ENCODE measurements at places on chromosomes 2 and 18. TPM values are rescaled to one million over a fixed set of nuclear protein-coding genes. Genes with fewer than 3 reads are reported as not detected.
A peak's percentile ranks its signal among the peaks of the same experiment; 100 is the strongest.

Gene RND3
- total RNA-seq: 41.6 TPM

Gene HTR2B
- 0.40 TPM for total RNA-seq

Gene DSG3
- total RNA-seq: not detected

Gene TMEM37
- 18.7 TPM for total RNA-seq

Gene MBOAT2
- 78.9 TPM for total RNA-seq

Gene UGT1A5
- 3.2 TPM for total RNA-seq

Gene TFCP2L1
- 167 TPM for total RNA-seq

Gene LANCL1
- 24.5 TPM for total RNA-seq

Gene ALPG
- total RNA-seq: not detected

Gene ALPP
- total RNA-seq: not detected

Gene GAL3ST2
- total RNA-seq: 50.8 TPM

Gene ANKRD29
- total RNA-seq: 0.75 TPM

Gene DGUOK
- 27.3 TPM for total RNA-seq

Gene AQP12B
- 1.5 TPM for total RNA-seq

Gene PSD4
- 93.5 TPM for total RNA-seq

- DNase-seq: no peak
These were observed 300.7 kb upstream of the UBE2E3 start for GRCh38 chr2:180679693-180680092.

- DNase-seq: peak; percentile 70
These were observed 86.1 kb downstream of the ACVR1 start for GRCh38 chr2:157789933-157790511.

- DNase-seq: no peak
These were observed 517.8 kb upstream of the DSEL start for GRCh38 chr18:68034296-68034695.

DNA sequence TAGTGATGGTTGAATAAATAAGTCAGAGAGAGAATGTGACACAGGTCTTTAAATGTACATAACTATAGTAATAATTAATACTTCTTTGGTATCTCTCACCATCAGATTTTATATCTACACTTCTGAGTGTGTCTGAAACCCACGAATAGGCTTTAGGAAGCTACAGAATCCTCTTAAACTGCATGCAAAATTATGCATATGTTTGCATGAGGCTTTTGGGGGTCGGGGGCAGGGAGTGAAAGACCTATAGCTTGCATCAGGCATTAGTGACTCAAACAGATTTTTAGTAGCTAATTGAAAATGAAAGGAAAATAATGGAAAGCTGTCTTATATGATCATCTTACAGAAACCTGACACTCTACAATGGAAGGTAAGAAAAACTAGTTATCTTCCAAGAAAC is 14.9 kb downstream of the LRPPRC start:
- DNase-seq: no peak

DNA sequence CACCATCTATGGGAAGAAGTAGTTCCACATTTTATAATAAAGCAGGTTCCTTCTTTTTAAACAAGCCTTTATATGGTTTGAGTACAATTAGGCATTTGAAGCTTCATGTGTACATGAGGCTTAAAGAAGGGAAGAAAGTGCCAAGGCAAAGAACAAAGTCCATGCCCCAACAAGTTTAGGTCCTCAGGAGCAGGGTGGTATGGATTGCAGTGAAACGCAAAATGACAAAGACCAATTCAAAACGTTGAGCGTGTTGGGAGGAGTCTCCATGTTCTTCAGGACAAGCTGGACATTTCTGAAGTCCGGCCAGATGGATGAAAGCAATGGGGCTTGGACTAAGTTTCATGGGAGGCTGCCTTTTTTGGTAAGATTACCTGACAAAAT is 78.8 kb upstream of the FZD5 start:
- DNase-seq: no peak

DNA sequence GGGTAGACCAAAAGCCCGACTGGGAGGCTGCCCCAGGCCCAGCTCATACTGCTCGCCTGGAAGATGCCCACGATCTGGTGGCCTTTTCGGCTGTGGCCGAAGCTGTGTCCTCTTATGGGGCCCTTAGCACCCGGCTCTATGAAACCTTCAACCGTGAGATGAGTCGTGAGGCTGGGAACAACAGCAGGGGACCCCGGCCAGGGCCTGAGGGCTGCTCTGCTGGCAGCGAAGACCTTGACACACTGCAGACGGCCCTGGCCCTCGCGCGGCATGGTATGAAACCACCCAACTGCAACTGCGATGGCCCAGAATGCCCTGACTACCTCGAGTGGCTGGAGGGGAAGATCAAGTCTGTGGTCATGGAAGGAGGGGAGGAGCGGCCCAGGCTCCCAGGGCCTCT is 61.7 kb downstream of the TET3 start:
- no peak for DNase-seq

DNA sequence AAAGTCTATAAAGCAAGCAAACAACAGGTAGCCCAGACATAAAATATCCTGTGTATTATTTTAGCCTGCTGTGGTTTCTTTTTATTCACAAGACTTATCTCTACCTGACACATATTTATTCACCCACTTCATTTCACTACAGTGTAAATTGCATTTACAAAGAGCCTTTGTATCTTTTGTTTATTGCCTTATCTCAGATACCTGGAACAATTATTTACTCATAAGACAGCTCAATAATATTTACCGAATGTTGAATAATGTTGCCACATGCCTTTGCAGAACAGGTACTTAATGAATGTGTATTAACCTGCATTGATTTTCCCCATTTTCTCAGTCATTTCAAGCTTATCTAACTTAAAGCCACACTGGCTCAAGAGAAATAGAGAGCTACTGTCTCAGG is 603.6 kb downstream of the FBXO15 start:
- no peak for DNase-seq

- no peak for DNase-seq
These were observed 1.6 kb upstream of the VAMP8 start for GRCh38 chr2:85575739-85576138.

GRCh38 chr2:105294844-105295481 is 34.6 kb downstream of the TGFBRAP1 start:
- no peak for DNase-seq

GRCh38 chr2:181841079-181841478 is 50.5 kb upstream of the ITPRID2 start:
- DNase-seq: no peak

GRCh38 chr2:169716938-169717690 is 16.5 kb upstream of the KLHL23 start:
- peak; percentile 74 for DNase-seq

- no peak for DNase-seq
These were observed 78.8 kb downstream of the EHBP1 start for GRCh38 chr2:62784341-62784740.

GRCh38 chr2:101675512-101675911 is 22.0 kb upstream of the MAP4K4 start:
- DNase-seq: no peak

DNA sequence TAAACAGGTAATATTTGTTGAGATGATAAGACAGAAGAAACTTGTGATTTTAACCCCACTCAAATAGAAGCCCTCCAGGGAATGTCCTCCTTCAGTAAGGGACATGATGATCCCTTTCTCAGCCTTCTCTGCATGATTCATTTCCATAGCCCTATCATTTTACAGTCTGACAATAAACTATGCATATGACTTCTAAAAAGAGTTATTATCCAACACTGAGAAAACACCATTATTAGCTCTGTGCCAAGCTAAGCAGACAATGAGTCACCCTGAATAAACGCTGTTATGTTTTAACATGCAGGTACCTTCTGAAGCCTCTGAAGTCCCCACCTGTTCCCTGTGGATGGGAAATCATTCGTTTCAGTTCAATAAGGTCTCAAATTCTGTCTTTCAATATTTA is 54.7 kb downstream of the DTNB start:
- DNase-seq: no peak

- DNase-seq: no peak
These were observed 314.1 kb upstream of the TRIB2 start for GRCh38 chr2:12402440-12403139.

DNA sequence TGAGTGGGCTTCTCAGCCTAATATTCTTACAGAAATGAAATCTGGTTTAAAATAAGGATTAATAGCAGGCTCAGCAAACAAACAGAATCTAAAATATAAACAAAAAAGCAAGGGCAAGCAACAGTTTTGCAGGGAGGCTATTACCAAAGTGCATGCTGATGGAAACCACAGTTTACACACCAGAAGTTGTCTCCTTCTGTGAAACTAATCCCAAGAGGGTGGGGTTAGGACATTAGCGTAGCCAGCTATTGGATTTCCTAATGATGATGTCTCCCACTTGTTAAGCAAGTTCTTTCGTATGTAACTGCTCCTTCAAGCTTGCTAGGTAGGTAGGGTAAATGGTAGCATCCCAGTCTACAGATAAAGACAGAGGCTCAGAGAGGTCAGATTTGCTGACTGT is 65.0 kb upstream of the TSPYL6 start:
- no peak for DNase-seq

DNA sequence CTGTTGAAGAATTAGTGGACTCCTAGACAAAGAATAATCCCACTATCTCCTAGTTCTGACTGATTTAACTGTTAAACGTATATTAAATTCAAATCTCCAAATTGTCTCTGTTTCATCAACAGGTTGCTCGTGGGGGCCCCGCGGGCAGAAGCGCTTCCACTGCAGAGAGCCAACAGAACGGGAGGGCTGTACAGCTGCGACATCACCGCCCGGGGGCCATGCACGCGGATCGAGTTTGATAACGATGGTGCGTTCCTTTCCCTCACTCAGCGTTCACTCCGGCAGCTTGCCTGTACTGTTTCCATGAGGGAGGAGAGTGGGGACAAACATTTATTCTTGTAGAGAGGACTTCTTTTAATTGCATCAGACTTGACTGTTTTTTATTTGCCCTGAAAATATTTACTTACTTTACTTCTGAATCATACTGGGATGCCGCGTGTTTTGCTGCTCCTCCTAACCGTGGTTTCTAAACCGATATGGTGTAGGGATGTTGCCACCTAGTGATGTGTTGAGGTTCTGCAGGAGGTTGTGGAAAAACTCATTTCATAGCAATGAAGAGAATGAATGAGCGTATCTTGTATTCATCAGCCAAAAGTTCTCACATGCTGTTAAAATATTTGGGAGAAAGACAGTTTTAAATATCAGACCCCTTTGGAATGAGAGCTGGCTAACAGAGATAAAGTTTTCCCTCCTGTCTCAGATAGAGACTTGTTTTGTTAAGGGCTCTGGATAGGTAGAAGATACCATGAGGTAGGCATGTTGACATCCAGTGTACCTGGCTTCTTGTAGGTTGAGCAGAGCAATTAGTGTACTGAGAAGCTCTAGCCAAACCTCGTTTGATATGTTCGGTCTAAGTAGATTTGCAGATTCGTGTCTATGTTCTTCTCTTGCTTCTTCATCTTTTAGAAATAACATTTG is 38.3 kb downstream of the ITGA6 start:
- DNase-seq: peak; percentile 83

DNA sequence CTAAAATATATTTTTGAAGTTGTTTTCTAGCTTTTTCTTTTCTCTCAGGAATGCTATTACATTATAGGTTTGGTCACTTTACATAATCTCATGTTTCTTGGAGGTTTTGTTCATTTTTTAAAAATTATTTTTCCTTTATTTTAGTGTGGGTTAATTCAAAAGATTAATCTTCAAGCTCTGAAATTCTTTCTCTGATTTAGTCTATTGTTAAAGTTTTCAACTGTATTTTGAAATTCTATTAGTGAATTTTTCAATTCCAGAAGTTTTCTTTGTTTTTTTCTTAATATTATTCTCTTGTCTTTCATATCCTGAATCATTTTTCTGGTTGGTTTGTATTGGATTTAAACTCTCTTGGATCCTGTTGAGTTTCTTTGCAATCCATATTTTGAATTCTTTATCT is 80.4 kb downstream of the MSTN start:
- DNase-seq: no peak

GRCh38 chr2:113219889-113220641 is 46.3 kb downstream of the PSD4 start:
- peak; percentile 84 for DNase-seq

- DNase-seq: no peak
These were observed 146.0 kb downstream of the AGAP1 start for GRCh38 chr2:235639885-235640284.

- DNase-seq: no peak
These were observed 5.1 kb downstream of the DLX2 start for GRCh38 chr2:172097557-172098131.

DNA sequence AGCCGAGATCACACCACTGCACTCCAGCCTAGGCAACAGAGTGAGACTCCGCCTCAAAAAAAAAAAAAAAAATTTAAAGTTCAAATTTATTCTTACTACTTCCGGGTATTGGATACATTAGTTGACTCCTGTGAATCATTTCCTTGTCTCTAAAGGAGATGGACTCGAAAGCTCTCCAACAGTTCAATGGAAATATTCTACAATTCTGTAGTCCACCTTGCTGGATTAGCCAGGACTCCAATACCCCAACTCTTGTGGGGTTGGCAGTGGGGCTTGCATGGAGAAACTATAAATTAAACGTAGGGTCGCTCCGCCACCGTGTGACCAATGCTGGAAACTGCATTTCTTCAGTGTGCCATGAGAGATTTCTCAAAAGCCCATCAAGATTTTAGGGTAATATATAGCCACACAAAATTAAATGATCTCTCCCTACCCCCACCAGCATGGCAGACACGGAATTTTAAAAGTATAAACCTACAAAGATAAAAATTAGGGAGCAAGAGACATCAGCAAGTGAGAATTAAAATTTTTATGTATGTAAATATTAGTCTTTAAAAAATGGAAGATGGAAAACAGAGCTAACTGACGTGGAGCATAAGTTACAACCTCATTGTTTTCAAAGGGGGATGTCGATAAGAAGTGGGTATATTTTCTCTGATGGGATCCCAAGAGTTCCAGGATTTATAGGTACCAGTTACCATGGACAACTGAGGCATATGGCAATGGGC is 27.8 kb upstream of the GAREM2 start:
- DNase-seq: peak; percentile 64

DNA sequence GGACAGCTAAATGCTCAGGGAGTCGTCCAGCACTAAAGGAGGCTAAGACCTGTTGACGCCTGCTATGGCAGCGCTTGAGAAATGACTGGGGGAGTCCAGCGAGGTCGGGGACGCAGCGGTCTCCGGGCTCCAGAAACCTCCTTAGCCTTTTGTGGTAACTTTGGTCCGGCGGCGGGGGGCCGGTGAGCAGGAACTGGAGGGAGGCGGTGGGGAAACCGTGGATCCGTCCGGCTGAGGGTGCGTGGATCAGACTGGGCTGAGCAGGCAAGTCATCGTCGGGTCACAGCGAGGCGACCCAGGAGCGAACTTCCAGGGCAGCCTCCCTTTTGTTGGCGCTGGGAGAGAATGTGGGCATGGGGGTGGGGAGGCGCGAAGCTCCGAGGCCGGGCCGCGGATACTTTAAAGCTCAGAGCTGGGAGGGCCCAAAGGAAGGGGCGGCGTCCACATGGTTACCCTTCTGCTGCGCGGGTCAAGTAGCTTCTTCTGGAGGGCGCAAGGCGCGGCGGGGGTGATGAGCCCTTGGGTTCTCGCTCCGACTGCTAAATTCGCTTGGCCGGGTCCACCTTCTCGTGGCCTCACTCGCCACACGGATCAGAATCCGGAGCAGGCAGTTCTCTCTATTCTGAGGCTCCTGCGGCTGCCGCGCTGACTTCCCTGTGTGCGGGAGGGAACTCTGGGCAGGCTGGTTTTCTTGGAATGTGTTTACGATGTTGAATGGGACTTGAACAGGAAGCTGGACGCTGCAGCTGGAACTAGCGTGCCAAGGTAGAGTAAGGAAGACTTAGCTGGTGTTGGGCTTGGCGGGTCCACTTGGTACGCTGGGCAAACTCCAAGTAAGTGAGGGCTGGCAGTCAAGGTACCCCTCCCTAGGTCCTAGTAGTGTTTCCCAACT is 920 bp downstream of the GULP1 start:
- DNase-seq: peak; percentile 81

- no peak for DNase-seq
These were observed 48.1 kb downstream of the TSN start for GRCh38 chr2:121803503-121803902.

- DNase-seq: no peak
These were observed 41.8 kb downstream of the UBXN4 start for GRCh38 chr2:135783439-135783838.

GRCh38 chr2:219142329-219142728 is 18.3 kb downstream of the NHEJ1 start:
- DNase-seq: no peak
